Activated CD4-positive, CD25-positive, alpha-beta regulatory T cell (primary cell): ENCODE measurements at places on chromosomes 11 and 22.

- DNase-seq = no peak
Observed at GRCh38 chr11:65979261-65979759, 17.8 kb downstream of the SART1 start.

- DNase-seq = no peak
Observed at GRCh38 chr11:8047382-8047781, 33.6 kb upstream of the TUB start.

DNA sequence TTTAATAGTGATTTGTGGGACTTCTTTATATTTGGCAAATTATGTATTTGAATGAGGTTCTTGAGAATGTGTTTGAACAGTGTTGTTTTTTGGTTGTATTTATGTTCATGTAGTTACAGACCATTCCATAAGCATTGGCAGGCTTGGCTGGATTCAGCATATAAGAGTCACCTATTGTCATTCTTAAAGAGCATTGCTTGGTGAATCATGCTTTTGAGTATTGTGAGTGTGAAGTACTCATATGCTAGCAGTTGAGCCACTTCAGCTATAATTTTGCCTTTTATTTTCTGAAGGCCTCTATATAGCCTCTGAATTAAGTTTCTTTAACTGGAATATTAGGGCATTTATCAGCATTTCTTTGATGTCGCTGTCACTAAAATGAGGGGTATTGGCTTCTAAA is 110.0 kb upstream of the GAL start:
- DNase-seq = no peak

GRCh38 chr11:123487157-123487744 is 57.2 kb downstream of the GRAMD1B start:
- no peak for DNase-seq

DNA sequence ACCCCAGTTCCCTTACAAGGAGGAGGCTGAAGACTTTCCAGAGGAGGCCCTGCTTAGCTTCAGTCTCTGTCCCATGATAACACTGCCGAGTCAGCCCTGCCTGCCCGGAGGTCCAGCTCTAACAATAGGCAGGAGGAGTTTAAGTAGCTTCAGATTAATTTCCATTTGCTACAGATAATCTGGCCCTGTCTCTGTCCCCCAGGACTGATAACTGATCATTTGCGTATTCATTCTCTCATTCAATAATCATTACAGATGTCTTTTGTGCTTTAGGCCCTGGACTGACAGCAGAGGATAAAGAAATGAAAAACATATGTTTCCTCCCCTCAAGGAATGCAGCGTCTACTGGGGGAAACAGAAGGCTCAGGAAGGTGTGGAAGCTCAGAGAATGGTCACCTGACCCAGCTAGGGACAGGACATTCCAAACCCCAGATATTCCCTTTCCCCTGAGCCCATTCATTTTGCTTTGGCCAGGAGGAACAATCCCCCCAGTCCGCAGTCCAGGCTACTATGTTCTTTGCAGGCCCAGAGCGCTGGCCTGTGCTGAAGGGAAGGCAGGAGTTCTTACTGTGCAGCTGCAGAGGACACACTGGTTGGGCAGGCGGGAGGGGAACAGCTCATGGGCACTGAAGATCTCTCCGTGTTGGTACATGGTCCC is 20.8 kb downstream of the CHRDL2 start:
- no peak for DNase-seq

DNA sequence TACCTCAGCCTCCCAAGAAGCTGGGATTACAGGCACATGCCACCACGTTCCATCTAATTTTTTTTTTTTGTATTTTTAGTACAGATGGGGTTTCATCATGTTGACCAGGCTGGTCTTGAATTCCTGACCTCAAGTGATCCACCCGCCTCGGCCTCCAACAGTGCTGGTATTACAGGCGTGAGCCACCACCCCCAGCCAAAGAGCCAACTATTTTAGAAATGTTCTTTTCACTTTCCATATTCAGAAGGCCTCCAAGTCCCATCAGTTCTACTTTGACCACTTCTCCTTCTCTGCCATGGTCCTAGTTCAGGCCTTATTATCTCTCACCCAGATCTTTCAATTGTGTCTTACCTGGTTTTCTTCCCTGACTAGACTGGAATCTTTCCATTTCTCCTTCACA is 48.2 kb downstream of the CCDC83 start:
- DNase-seq = no peak

DNA sequence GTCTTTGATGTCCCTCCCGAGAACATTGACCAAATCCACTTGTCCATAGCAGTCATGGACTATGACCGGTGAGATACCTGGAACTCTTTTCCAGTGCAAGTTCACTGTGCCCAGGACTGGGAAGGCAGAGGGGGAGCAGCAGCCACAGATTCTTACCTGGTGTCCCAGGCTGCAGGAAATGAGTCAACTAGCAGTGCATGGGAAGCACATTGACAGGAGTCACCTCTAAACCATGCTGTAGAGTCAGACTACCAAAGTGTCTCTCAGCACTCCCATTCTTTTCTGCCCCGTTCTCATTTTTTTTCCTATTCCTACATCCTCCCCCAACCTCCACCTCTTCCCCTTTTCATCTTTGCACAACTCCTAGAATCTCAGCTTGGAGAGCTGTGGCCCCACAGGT is 67.2 kb upstream of the OLFML1 start:
- DNase-seq = no peak

GRCh38 chr11:108101090-108101775 is 20.1 kb upstream of the ACAT1 start:
- DNase-seq = no peak

DNA sequence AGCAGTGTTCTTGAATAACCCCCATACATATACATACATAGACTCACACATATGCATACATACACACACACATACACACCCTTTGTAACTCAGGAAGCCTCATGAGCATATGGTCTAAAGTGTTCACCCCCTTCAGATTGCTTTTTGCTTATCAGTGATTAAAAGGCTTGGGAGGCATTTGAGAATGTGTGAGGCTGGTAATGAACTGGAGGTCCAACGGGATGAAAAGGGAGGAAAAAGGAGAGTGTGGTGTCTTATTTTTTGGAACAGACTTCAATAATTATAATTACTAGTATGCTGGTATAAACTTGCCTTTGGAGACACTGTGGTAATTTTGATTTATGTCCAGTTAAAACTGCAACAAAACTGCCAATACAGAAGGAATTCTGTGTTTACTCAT is 124.5 kb downstream of the UVRAG start:
- DNase-seq = no peak

DNA sequence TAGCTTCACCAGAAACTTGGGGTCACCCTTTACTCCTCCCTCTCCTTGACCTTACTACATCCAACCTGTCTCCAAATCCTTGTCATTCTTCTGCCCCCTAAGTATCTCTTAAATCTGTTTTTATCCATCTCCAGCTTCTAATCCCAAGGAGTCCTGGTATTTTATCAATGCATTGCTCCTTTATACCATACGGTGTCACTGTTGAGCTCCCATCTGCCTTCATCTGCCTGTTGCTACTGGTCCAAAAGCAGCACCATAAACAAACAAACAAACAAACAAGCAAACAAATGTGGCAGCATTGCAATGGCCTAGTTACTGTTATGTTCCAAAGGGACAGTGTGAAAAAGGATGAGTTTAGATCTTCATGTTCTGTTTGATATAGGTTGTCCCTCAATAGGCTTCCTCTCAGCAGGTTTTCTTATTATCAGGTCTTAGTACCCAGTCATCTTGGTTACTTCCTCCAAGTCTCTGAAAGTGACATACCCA is 34.2 kb downstream of the DNHD1 start:
- DNase-seq = no peak

DNA sequence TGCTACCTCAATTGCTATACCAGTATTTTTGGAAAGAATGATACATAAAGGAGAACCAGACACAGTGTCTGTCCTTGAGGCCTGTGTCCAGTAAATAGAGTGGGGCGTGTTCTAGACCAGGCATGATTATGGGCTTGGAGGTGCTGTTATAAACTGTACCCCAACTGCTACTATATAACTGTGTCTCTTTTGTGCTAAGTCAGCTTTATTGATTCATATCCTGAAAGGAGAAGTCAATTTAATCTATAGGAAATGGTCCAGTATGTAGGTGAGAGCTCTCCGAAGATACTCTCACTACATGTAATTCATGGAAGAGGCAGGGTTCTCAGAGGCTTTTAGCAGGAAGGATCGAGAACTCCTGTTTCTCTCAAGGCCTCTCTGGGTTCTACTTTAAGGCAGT is 334.3 kb downstream of the TMEM135 start:
- no peak for DNase-seq

GRCh38 chr11:7640816-7641215 is 32.5 kb downstream of the CYB5R2 start:
- DNase-seq = no peak

GRCh38 chr11:103359216-103359615 is 250.0 kb downstream of the DYNC2H1 start:
- DNase-seq = no peak

DNA sequence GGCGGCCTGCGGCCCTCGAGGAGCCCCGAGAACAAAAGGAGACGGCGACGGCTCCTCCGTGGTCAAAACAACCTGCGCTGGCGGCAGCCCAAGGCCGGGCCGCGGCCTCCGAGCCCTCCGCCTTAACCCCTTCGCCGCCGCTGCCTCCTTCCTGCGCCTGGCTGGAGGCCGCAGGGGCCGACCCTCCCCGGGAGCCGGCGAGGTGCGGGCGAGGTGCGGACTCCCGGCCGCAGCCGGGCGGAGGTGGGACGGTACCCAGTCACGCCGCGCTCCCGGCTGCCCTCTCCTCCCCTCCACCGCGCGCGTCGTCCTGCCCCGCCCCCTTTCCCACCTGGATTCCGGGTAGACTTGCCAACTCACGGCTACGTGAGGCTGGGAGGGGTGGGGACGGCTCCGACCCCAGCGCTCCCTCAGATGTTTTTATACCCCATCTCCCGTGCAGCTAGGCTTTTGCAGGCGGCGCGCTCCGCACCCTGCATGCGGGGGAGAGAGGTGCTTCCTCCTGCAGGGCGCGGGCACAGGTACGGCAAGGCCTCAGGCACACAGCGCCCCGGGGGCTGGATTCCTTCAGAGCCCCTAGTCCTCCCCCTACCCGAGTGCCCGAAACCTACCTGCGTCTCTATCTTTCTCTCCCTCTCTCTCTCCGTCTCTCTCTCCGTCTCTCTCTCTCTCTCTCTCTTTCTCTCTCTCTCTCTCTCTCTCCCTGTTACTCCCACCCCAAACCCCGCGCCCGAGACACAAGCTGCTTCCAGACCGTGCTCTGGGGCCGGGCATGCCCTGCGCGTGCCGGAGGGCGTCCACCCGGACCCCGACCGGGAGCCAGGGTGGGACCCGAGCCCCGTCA is 2.0 kb downstream of the PDGFB start:
- no peak for DNase-seq

DNA sequence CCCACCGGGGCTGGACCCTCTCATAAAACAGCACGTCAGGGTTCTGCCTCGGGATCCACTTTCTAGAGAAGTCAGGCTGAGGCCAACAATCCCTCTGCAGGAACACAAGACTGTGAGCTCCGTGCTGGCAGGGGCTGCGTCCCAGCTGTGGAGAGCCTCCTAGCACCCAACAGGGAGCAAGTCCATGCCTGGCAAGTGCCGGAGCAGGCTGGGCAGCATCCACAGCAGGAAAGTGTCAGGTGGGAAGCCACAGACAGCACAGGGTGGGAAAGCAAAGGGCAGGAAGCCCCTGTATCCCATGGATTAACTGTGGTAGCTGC is 682.3 kb downstream of the TBC1D22A start:
- DNase-seq = no peak

- DNase-seq = no peak
Observed at GRCh38 chr11:7893796-7894195, 37.3 kb downstream of the OR10A6 start.

DNA sequence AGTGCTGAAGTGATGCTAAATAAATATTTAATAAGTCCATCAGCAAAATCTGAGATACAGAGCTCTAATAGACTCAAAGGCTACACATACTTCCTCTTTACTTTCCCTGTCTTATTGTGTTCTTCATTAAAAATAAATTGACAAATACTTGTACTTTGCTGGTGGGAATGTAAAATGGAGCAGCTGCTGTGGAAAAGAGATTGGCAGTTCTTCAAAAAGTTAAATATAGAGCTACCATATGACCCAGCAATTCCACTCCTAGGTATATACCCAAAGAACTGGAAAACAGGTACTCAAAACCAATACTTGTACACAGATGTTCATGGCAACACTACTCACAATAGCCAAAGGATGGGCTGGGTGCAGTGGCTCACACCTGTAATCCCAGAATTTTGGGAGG is 76.0 kb downstream of the RBFOX2 start:
- DNase-seq = no peak

GRCh38 chr11:35623621-35624168 is 5.4 kb downstream of the FJX1 start:
- no peak for DNase-seq

GRCh38 chr11:67043572-67044349 is 12.9 kb upstream of the RHOD start:
- DNase-seq = no peak

DNA sequence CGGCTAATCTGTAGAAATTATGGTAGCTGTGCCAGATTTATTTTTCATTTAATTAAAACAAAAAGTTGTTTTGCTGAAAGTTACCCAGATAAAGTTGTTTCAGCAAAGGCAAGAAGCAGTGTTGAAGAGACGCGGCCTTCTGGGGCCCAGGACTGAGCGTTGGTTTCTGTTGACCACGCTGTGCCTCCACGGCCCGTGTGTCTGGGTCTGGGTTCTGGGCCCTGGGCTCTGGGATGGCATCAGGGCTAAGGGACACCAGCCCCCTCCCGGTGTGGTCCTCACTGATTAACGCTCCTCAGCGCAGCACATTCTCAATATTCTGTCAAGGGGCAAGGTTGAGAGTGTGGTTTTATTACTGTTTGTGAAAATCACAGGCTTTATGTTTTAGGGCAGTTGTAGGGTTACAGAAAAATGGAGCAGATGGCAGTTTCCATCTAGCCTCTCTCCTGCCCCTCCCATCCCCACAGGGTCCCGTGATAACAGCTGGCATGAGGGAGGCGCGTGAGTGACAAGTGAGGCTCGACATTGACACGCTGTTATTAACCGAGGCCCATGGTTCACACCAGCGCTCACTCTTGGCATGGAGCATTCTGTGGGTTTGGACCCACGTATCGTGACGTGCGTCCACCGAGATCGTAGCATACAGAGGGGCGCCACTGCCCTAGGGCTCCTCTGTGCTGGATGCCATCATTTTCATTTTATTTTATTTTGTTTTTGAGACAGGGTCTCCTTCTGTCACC is 1231.4 kb downstream of the BRD1 start:
- DNase-seq = no peak

- no peak for DNase-seq
Observed at GRCh38 chr22:42844756-42845155, 12.3 kb downstream of the ARFGAP3 start.

DNA sequence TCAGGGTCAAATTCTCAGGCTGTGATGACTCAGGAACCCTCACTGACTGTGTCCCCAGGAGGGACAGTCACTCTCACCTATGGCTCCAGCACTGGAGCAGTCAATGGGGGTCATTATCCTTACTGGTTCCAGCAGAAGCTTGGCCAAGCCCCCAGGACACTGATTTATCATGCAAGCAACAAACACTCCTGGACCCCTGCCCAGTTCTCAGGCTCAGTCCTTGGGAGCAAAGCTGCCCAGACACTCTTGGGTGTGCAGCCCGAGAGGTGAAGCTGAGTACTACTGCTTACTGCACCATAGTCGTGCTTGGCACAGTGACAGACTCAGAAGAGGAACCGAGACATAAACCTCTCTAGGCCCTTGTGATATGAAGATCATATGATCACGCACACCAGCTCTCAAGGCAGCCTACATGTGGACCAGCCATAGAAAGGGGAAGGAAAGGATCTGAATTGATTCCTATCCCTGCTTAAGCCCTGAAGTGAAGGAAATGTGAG is 58.2 kb downstream of the ZNF280B start:
- DNase-seq = no peak
